ENCODE measurements at places on chromosomes 5 and 9.

GRCh38 chr9:6440405-6440804, 27.4 kb downstream of the UHRF2 start:
- DNase-seq, result no peak

DNA sequence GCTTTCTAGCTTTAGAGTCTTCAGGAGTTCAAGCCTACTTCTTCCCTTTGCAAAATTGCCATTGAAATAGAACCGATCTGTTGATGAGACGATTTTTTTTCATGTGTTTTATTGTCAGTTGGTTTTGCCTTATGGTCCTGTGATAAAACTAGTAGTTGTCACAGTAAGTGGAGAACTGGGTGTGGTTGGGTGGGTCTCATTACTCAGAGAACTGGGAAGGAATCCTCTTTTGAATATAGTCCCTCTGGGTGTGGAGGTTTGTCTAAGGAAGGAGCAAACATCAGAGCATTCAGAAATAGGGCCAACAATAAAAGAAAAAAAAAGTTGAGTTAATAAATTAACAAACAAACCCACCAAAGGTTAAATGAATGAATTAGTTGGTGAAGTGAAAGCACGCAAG, 69.0 kb downstream of the ALDH1A1 start:
- no peak for DNase-seq

DNA sequence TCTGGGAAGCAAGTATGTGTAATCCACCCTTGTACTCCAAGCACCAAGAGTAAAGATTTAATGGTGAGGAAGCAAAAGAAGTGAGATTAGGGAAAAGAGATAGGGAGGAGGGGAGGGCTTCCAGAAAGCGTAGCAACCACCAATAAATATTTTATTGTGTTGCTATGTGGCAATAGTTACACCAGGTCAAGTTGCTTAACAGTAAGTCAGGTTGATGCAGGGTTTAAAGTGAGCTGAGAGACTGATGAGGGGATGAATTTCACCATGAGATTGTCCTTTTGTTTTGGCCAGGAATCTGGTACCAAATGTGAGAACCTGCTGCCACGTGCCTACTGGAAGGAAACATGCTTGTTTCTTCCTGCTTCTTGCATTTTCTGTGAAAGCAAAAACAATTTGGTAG, 62.7 kb downstream of the PCSK5 start:
- peak; percentile 20 for DNase-seq

- no peak for DNase-seq
Measured at GRCh38 chr9:112384690-112385089, 4.8 kb downstream of the HSDL2 start.

DNA sequence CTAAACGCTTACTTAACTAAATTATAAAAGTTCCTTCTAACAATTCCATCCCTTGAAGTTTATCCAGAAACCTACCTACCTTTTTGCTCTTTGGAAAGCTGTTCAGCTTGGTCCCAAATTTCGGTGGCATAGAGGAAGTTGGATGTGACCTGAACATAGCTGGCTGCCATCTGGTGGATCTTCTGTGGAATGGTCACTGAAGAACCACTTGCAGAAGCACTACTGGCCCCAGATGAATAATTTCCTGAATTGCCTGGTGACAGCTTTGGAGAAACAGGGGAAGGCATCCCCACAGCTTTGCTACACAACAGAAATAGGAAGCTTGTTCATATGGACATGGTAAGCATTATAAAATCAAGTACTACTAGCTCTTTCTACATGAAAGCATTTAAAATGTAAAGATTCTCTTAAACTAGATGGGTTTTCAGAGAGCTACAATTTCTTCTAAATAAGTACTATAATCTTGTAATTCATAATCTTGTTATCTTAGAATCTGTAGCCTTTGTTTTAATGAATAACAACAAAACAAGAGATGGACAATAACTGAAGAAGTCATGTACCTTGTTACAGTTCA, 9.9 kb downstream of the LEAP2 start:
- DNase-seq, result peak; percentile 70

DNA sequence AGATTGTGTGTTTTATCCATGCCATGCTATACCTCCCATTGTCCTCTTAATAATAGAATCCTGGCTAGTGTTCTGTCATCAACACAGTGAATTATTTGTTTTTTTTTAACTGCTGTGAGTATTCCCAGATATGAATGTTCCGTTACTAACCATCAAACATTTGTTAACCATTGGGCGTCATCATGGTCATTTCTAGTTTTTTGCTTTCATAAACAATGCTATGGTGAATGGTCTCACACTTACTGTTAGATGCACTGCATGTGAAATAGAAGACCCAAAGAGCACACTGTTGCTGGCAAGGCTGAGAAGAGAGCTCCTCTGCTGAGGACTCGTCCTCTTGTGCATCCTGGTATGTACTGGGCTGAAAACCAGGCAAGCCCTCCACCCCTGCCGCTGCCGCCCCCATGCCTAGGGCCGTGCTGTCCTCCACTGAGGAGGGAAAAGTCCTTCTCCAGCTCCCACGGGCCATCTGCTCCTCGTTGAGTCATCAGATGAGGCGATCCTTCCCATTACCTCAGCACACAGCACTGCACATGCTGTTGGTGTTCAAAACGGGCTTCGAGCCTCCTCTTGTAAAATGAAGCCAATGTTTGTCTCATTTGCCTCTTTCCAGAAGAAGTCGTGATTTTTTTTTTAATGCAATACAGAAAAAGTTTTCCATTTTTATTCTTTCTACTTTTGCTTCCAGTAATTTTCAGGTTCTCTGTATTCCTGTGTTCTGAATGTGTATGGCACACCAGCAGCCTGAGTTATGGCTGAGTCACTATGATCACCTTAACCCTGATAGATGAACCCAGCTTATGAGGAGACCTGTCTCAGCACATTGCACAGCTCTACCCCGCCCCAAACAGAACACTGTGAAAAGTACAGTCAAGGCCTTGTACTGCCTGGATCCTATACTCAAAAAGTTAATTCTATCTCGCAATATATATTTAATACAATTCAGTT, 219.0 kb downstream of the AOPEP start:
- no peak for DNase-seq

DNA sequence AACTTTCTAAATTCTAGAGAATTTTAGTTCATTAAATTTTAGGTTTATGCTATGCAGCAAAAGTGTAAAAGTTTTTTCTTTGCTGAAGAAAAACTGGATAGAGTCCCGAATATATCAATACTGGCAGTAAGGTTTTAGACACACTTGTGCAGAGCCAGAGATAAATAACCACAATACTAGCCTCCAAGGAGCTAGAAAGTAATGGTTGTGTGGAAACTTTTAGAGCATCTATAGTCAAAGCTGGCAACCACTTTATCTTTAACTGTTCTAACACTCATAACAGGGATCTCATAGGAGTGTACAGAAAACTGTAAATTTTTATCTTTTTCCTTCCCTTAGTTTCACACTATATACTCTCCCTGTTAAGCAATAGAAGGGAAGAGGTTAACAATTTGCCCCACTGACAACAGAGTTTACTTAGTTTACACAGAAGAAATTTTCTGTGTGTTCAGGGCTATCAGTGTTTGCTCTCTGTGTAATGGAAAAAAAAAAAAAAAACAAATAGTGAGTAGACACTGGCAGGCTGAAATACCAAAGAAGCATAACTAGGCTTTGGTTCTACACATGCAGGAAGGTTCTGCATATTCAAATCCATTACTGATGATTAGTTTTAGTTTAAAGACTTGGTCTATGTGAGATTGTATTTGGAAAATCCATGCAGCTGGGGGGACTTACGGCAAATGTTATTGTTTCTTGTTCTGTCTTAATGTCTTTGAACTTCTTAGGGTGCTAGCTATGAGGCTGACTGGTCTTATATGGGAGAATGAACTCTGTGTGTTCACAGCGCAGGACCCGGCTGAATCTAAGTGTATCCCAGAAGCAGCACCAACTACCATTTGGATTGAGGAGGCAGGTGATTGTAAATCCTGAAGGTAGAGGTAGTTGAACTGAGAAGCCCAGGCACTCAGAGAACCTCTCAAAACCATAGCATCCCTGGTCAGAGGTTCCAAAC, 187.6 kb downstream of the PCSK1 start:
- no peak for DNase-seq

DNA sequence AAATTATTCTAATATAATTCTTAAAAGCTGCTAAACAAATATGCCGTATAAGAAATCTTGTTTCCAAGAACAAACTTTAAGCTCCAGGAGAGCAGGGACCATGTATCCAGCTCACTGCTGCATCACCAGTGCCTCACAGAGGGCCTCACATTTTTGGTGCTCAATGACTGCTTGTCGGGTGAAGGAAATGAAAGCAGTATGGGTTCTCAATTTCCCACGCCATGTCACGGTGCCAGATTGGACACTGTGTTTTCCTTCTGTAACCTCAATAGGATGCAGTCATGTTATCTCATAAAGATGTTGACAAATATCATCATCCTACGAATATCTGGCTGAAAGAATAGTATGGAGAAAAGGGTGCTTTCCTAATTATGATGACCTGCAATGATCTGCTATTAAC, 64.7 kb downstream of the POU5F2 start:
- DNase-seq, result no peak

DNA sequence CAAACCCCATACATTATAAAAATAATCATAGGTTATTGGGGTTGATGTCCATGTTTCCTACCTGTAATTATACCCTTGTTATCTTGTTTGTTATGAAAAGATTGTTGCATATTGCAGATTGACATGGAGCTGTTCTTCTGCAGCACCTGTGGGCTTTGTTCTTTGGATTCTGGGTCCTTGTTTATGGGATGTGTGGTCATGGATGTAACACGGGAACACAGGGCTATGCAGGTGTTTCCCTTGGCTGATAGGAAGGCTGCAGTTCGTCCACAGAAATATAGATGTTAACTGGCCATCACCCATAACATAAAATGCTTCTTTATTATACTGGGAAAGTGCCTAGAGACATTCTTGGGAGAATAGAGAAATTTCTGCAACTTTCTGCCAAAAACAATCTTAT, 77.9 kb downstream of the FBXL7 start:
- no peak for DNase-seq

- peak; percentile 66 for DNase-seq
Measured at GRCh38 chr5:170070556-170071412, 34.9 kb upstream of the FOXI1 start.

DNA sequence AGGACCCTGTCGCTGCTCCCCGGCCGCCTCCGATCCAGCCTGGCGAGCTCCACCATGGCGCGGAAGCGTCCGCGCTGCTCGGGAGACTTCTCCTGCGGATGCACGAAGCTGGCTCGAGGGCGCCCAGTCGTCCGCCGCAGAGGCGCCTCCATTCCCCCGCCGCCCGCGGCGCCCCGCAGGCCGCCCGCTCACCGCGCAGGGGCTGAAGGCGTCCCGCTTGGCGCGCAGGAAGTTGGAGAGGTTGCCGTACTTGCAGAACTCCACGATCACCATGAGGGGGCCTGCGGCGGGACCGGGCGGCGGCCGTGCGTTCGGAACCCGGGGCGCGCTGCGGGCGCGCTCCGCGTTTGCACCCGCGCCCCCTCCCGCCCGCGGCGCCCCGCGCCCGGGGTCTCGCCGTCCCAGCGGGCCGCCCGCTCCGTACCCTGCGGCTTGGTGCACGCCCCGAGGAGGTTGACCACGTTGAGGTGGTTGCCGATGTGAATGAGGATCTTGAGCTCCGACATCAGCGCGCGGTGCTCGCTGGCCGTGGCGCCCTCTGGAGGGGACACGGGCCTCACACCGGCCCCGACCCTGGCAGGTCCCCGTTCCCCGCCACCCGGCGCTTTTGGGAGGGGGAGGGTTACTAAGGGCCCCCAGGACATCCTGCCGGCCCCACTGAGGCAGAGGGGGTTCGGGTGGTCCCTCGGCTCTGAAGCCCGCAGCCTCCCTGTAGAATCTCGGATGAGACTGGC, 27.7 kb upstream of the SCGB3A1 start:
- DNase-seq, result peak; percentile 93

- DNase-seq, result no peak
Measured at GRCh38 chr9:110125207-110125751, 82.7 kb downstream of the C9orf152 start.

- DNase-seq, result no peak
Measured at GRCh38 chr5:14229181-14229580, 86.0 kb downstream of the TRIO start.

GRCh38 chr9:96420468-96421219, 2.5 kb upstream of the ZNF367 start:
- no peak for DNase-seq

GRCh38 chr9:34380511-34381315, 4.0 kb upstream of the MYORG start:
- DNase-seq, result no peak

- DNase-seq, result no peak
Measured at GRCh38 chr5:55820488-55820887, 30.7 kb upstream of the IL31RA start.

DNA sequence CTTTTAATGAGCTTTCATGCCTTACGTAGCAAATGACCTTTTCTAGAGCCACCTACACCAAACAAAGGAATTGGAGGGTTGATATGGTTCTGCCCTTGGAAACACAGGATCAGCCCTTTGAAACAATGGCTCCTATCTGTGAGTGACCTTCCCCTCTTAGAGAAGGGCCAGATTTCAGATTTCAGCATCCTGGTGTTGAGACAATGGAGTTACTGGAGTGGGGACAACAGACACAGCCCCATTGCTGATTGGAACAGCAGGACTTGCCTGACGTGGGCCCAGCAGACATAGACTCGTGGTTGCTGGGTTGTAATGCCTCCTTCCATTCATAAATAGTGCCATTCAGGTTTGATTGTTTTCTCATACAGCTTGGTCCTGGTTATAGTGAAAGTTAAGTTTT, 96.0 kb downstream of the GALNT10 start:
- DNase-seq, result no peak

DNA sequence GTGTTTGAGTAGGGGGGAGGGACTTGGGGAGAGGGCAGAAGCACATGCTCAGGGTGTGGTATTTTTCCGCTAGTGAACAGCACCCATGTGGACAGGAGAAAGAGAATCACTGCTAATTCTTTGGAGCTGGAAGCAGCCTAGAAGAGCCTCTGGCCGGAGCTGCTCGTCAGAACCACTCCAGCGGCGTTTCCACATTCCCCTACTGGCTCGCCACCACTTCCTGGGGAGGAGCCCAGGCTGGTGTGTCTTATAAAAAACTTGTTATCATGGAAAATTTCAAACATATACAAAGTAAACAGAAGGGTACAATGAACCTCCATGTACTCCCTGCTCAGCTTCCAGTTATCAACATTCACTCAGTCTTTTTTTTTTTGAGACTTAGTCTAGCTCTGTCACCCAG, 26.7 kb downstream of the LHX2 start:
- no peak for DNase-seq

DNA sequence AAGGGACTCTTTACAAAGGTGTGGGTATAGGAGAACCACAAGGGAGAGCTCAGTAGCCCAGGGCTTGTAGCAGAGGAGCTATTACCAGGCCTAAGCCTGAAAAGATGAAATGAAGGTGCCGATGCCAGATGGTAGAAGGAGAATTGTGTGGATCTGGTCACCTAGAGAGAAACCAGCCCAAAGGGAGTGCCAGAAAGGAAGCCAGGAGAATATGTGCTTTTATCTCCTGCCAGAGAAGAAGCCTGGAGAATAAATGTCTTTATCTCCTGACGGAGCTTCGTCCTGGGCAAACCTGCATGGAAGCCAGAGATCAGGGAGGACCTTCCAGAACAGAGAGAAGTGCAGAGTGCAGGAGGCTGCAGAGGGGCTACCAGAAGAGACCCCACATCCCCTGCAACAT, 142.6 kb downstream of the MED10 start:
- no peak for DNase-seq

Data from HEK293T (cell line).